Left cardiac atrium (tissue), 4 donors: ENCODE measurements at places on chromosomes 2 and 18. TPM values are rescaled to one million over a fixed set of nuclear protein-coding genes. Genes with fewer than 3 reads are reported as not detected.

Gene CELF4
- 0.32 TPM for total RNA-seq

DNA sequence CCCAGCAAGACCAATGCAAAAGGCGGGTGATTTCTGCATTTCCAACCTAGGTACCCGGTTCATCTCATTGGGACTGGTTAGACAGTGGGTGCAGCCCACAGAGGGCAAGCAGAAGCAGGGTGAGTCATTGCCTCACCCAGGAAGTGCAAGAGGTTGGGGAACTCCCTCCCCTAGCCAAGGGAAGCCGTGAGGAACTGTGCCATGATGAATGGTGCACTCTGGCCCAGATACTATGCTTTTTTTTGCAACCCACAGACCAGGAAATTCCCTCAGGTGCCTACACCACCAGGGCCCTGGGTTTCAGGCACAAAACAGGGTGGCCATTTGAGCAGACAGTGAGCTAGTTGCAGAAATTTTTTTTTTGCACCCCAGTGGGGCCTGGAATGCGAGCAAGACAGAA lies 662.6 kb upstream of the ACVR2A start:
- DNase-seq: no peak

GRCh38 chr2:193695367-193695766 lies 1500.6 kb upstream of the TMEFF2 start:
- no peak for DNase-seq

Gene INPP1
- total RNA-seq: 29.9 TPM

Gene CNTNAP5
- not detected for total RNA-seq

GRCh38 chr18:26510337-26510736 lies 38.0 kb downstream of the KCTD1 start:
- no peak for DNase-seq

Gene INHA
- 2.2 TPM for total RNA-seq

Gene SCN9A
- 6.4 TPM for total RNA-seq

Gene AOX1
- 27.0 TPM for total RNA-seq

DNA sequence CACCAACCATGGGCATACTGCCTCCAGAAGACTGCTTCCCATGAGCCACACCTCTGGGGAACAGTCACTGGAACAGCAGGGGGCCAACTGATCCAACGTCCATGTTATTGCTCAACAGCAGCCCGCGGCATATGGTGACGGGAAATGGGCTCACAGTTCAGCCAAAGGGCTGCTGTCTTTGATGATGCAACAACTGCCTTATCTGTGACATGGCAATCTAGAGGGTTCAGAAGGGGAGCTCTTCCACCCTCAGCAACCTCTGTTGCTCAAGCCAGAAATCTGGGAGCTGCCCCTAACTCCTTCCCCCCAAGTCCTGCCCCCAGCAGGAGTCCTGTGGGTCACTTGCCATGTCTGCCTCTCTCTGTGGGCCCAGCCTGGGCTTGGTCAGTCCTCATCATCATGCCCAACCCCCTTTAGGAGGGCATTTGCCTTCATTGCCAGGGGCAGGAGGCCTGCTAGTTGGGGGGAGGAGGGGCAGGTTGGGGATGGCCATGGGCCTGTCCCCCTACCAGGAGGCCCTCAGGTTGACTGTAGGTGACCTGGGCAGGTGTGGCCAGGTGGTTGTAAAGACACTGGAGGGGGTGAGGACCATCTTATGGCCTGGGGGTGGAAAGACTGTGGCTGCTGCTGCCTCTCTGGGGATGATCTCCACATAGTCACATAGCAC lies 212.9 kb downstream of the CYP26B1 start:
- DNase-seq: peak; percentile 67

DNA sequence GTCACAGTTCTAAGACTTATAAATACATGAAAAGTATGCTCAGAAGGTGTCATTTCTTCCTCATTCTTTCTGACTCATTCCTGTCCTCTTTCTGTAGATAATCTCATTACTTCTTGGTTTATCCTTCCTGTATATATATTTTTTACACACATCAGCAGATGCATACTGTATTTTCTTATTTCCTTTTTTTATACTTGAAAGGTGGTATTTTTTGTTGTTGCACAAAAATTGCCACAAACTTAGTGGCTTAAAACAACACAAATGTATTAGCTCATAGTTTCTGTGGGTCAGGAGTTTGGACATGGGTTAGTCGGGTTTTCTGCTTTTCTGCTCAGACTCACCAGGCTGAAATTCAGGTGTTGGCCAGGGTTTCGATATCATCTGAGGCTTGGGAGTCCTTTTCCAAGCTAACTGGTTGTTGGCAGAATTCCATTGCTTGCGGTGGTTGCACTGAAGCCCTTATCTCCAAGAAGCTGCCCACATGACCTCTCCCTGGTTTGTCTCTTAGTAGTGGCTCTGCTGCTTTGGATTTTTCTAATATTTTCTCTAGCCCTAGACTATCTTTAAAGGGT lies 162.6 kb downstream of the FMNL2 start:
- DNase-seq: no peak

Gene PAX8
- 1.9 TPM for total RNA-seq

Gene RIT2
- not detected for total RNA-seq

- peak; percentile 8 for DNase-seq
Observed at GRCh38 chr2:240524963-240525718, 32.6 kb downstream of the ANKMY1 start.

DNA sequence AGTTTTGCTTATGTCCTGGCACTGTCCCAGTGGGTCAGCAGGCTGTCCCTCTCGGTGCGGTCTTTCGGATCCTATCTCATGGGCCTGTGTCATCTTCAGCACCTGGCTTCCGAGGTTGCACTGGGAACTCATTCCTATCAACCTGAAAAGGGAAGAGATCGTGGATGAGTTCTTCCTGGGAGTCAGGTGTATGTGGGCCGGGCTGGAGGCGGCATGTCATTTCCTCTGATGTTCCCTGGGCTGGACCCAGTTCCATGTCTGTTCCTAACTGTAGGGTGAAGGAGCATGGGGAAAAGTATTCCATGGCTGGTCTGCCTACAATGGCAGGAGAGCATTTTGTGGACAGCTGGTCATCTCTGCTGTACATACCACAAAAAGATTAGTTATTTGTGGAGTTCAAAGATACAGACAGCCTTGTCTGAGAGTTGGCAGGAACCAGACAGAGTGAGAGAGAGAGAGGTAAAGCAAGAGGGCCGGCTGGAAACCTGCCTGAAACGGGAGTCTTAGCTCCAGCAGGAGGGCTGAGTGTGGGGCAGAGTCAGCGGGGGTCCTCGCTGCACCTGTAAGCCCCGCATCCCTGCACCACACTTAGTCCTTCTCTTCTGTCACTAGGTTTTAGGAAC lies 25.2 kb downstream of the FAM228A start:
- no peak for DNase-seq

DNA sequence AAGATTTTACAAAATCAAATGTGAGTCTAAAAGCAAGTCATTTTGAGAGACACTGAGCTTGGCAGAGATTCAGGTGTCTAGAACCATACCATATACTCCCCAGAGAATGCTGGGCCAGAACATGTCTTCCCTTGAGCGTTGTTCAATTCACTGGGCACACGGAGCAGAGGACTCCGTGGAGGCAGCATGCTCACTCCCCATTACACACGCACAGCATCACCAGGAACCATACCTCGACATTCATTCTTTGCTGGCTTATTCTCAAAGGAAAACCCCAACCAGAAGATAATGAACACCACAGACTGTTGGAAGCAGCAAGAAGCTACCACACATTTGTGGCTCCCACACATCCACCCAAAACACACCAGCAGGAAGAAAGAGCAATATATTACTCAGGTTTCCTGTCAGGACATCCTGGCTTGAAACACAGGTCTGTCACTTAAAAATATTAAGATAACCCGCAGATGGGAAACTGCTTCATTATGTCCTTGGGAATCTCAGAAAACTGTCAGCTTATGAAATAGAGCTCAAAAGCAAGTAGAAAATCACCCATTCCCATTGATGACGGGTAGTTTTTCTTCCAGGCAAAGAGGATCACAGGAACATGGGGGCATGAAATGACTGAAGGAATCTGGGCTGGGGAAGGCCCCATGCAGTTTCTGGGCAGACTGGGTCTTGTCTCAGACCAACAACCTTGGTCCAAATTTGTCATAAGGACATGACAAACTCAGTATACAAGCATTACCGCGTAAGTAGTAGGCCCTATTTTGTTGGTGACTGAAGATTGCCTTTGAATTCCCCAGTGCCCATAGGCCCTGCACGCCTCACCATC lies 46.4 kb downstream of the PCBP1 start:
- no peak for DNase-seq

GRCh38 chr2:120469426-120469825 lies 123.5 kb downstream of the INHBB start:
- no peak for DNase-seq

Gene CACNB4
- total RNA-seq: 0.32 TPM

Gene CRYGD
- not detected for total RNA-seq

DNA sequence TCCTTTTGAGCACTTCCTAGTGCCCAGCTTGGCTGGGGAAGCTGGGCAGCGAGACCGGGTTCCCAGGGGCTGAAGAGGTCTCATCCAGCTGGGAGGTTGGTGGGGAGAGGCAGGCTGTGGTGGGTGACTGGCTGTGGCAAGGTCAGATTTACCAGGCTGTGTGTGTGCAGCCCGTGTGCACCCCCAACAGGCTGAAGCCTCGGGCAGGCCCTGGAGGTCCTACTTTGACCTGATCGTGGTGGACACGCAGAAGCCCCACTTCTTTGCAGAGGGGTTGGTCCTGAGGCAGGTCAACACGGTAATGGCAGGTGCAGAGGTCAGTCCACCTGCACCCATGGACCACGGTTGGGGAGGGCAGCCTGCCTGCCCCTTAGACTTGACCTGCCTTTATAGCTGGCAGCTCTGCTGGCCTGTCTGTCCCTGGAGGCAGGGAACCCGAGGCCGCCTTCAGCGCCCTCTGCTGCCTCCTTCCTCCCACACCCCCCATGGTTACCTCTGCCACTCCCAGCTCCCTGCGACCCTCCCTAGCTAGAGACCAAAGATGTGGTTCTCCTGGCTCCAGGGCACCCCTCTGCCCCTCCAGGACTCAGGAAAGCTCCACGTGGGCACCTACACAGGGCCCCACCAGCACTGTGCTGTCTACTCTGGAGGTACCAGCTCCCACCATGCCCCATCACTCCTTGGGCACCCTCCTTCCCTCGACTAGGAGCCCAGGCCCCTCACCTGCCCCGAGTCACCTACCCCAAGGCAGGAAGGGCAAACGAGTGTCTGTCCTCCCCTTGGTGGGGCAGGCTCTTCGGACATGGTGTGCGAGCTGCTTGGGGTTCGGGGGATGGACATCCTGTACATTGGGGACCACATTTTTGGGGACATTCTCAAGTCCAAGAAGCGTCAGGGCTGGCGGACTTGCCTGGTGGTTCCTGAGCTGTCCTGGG lies 4.0 kb downstream of the NT5DC4 start:
- no peak for DNase-seq

Gene BOK
- 30.2 TPM for total RNA-seq

Gene DYNAP
- not detected for total RNA-seq

Gene KCNE4
- total RNA-seq: 5.1 TPM

- DNase-seq: no peak
Observed at GRCh38 chr2:68850524-68850923, 20.7 kb downstream of the BMP10 start.

Gene KLHL41
- 92.0 TPM for total RNA-seq

DNA sequence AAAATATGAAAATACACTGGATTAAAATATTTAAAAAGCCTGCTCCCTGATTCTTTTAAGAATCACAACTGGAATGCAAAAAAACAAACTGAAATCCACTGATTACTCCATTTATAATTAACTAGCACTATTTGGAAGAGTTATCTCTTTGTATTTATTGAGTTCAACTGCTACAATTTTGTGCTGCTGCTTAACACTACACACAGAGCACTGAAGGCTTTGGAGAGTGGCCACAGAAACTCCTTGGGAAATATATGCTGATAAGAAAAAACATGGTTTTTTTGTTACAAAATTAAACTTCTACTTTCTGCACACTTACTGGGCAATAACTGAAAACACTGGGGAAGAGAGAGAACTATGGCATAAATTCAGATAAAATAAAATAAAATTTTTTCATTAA lies 19.8 kb upstream of the BZW1 start:
- no peak for DNase-seq

DNA sequence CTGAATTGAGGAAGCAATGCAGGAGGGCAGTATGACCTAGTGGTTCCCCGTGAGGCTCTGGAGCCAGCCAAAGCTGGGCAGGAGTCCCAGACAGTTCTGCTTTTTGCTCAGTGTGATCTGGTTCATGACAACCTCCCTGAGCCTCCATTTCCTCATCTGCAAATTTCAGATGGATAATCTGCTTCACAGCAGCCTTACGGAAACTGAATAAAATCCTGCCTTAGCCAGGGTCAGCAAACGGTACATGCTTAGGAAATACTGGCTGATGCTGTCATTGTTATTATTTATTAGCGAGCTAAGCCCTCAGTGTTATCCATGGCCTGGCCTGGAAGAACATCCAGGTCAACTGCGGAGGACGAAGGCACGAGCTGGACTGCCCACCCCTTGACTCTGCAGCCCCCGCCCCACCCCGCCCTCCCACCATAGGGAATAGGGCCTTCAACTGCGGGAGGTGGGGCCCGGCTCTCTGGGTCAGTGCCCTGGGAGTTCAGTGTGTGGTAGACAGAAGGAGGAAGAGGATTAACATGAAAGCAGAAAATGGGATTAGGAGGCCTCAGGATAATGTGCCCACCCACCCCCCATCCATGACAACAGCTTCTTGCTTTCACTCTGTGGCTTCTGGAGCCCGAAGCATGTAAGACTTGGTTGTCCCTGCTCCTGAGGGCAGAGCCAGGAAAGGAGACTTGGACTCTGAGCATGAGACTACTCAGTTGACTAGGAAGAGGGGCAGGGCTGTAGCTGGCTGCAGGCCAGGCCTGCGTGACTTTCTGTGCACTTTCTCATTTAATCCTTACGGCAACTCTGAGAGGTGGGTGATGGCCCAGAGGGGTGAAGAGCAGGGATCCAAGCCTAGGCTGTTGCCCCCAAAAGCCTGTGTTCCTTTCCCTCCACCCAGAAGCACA lies 13.1 kb downstream of the PKDCC start:
- DNase-seq: peak; percentile 64

GRCh38 chr18:23225503-23225902 lies 90.2 kb downstream of the CABLES1 start:
- no peak for DNase-seq

- DNase-seq: no peak
Observed at GRCh38 chr2:235658351-235659174, 164.7 kb downstream of the AGAP1 start.

GRCh38 chr2:111657351-111657975 lies 226.5 kb downstream of the ANAPC1 start:
- DNase-seq: no peak
